ENCODE measurements at places on chromosomes 11 and 22.

DNA sequence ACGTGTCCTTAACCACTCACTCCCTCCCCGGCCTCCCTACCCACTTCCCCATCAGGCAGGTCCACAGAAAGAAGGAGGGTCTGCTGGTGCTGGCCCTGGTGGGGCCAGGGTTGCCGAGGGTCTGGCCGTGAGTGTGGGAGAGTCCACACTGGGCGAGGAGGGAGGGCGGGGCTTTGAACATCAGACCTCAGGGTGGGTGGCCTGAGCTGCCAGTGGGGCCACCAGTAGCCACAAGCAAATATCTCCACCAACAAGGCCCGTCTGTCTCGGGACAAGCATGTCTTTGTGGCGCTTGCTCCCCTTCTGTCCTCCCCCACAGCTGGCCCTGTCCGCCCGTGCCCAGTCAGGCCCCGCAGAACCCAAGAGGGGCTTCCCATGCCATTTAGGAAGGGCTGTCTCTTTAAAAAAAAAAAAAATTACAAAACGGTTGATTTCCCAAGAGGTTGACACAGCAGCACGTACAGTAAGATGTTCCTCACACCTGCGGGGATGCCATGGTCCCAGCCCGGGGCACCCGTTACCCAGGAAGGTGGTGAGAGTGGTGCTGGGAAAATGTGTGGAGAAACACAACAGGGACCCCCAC is 17.7 kb upstream of the TALDO1 start:
- no peak for DNase-seq

DNA sequence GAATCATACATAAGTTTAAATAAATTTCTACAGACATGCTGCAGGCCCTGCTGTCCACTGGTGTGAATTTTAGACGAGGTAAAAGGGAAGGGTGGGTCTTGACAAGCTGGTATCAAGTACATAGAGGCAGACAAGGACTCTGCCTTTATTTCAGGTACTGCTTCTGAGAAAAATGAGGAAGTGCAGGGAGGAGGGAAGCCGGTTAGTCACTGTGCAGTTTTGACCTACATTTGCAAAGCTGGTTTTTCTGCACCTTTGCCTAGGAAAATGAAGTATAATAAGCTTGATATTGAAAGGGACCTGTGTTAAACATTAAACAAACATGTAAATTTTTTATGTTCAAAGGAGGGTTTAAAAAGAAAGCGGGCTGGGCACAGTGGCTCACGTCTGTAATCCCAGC is 24.6 kb downstream of the TMEM45B start:
- DNase-seq: no peak

DNA sequence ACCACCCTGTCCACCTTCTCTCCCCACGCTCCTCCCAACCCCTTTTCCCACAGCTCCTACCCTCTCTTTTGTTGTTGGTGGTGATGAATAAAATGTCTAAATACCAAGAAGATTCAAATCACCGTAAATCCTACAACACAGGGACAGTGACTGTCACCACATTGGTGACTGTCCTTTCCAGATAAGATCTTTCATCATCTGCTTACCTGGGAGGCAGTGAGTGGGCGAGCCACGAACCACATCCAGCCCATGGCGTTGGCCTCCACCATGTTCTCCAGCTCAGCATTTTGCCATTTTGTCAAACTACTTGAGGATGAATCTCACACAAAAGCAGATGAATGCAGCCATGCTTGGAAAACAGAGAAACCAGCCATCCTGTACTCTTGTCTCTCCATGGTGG is 6.7 kb upstream of the CYTH4 start:
- DNase-seq: no peak

DNA sequence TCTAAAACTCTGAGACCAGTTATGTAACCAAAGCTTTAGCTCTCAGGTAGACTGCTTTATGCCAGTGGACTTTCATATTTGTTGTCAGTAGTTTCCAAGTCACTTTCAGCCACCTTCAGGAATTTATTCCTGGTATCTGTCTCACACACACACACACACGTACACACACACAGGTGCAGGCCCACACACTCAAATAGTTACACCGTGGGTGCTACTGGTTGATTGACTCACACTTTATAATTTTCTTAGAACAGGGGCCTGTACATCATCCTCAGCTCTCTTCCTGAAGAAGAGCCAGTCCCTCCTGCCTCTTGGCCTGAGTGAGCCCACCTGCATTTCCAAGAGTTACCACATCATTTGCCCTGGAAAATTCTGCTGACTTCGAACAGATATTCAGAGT is 555.2 kb downstream of the SOX6 start:
- no peak for DNase-seq

- no peak for DNase-seq
Observed at GRCh38 chr11:96014217-96014616, 90.3 kb upstream of the MTMR2 start.

- DNase-seq: no peak
Observed at GRCh38 chr22:41023299-41023623, 69.1 kb upstream of the EP300 start.

DNA sequence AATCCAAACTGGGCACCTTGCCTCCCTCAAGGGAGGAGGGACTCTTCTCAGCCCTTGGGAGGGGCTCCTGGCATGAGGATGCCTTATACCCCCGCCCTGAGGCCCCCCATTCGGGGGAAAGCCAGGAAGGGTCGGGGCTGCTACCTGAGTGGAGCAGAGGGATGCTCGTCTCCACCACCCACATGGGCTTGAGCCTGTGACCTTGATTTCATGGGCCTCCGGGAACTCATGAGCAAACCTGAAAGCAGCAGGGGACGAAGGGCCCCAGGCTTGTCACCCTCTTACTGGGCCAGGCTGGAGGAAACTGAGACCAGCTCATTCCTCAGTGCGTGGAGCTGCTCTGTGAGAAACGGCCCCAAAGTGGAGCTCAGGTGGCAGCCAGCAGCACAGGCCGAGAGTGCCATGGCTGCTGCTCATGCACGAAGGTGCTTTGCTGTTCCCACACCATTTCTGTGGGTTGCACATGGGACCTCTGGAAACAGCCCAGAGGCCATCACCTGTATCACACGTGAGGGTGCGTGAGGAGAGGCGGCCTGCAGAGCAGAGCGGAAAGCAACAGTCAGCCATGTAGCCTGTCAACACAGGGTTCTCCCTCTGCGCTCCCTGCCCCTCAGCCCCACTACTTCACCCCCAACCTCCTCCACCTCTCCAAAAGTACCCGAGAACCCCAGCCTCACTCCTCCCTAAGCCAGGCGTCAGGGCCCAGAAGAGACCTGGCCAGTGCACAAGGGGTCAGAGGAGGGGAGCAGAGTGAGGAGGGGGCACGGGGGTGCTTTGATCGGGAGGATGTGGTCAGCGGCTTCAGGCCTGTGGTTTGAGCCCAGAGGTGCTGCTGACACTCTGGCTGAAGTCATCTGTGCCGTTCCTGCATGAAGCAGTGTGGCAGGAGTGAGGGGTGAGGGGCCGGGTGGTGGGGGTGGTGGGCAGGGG is 14.1 kb upstream of the IL2RB start:
- DNase-seq: no peak

- no peak for DNase-seq
Observed at GRCh38 chr11:119842731-119843130, 113.7 kb upstream of the NECTIN1 start.

DNA sequence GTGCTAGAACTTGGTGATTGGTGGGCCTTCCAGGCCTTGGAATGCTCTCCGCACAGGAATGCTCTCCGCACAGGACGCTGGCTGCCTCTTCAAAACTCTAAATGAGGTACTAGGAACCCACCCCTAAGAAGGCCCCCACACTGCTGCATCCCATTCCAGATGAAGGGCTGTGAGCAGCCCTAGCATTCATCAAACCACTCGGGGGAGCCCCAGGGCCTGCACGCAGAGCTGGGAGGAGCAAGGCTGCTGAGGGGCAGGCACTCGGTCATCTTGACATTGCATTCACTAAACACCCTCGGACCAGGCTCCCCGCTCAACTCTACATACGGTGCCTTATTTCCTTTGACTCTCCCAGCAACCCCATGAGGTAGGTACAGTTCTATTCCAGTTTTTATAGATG is 49.2 kb upstream of the EMID1 start:
- peak; percentile 55 for DNase-seq

DNA sequence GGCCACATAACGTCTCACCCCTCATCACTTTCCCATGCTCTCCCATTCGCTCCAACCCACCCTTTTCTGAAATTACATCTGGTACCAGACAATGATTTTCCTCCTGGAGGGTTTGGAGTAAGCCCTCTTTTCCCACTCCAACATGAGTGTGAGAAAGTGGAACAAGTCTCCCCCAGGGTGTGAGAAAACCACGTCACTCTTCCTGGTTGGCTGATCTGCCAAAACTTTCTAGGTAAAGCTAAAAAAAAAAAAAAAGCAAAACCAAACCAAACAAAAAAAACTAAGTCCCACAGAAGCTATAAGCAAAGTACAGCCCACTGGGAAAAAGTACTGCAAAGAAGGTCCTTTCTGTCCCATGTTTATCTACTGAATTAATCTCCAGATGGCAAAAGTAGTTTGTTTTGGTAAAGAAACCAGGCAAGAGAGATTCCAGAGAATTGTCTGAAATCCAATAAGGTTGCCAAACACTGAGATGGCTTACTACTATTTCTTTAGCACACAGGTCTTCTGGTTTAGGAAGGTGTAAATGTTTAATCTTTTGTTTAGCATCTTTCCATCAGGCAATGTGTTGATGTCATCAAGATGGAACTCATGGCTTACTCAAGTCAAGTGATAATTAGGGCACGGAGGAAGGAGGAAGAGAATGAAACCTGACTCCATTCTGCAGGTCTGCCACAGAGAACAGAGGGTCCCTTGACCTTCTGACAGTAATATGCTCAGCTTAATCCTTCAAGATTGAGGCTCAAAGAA is 395.6 kb downstream of the LARGE1 start:
- DNase-seq: no peak

GRCh38 chr11:65576867-65577755 is 1.3 kb downstream of the EHBP1L1 start:
- peak; percentile 57 for DNase-seq

DNA sequence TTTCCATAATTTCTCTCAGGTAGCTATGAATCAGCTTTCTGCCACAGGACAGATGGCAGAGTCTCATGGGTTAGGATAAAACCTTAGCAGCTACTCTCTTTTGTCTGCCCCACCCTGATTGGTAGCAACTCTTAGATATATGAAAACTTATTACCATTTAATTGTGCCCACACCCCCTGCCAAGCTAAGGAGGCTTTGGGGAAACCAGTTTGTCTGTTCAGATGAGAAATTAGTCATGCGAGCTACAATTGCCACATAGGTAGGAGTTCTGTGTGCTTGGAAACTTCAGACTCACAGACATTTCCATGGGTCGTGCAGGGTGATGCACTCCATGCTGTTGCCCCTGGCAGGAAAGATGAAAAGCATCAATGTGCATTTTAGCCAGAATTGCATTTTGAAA is 39.9 kb downstream of the CD44 start:
- DNase-seq: no peak

- no peak for DNase-seq
Observed at GRCh38 chr11:113242767-113243397, 71.5 kb upstream of the TTC12 start.

GRCh38 chr11:101428918-101429317 is 154.9 kb downstream of the TRPC6 start:
- DNase-seq: peak; percentile 14

GRCh38 chr22:23357053-23357452 is 176.7 kb downstream of the BCR start:
- DNase-seq: no peak

- no peak for DNase-seq
Observed at GRCh38 chr11:80937842-80938241, 1497.0 kb upstream of the TENM4 start.

- peak; percentile 38 for DNase-seq
Observed at GRCh38 chr11:11876458-11876857, 34.7 kb downstream of the USP47 start.

DNA sequence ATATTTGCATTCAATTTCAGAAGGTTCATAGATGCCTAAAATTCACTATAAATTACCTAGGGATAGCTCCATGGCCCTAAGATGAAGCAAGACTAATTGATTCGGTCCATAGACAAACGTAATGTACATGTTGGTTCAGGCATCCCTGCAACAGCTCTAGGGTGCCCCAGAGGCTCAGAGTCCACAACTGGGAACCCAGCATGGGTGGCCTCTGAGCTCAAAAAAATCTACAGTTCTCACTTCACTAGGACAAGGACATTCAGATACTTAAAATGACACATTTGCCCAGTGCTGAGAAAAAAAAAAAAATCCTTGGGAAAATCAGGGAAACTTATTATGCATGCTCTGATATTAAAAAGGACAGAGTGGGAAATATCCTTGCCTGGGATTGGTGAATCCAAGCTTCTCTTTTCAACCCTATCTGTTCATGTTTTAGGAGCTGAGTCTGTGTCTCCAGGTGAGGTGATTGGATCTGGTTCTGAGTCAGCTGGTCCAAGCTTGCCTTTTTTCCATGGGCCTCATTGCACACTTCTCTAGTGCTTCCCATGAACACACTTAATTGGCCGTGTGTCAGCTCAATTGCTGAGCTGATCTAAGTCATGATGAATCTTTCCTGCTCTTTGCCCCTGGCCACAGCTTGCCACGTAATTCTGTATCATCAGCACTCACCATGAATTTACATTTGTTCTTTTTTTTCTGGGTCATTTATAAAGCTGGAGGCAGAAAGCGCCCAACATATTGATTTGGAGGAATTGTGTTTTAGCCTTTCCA is 116.3 kb upstream of the RCN1 start:
- no peak for DNase-seq

GRCh38 chr11:17722000-17722643 is 2.8 kb downstream of the MYOD1 start:
- DNase-seq: no peak

DNA sequence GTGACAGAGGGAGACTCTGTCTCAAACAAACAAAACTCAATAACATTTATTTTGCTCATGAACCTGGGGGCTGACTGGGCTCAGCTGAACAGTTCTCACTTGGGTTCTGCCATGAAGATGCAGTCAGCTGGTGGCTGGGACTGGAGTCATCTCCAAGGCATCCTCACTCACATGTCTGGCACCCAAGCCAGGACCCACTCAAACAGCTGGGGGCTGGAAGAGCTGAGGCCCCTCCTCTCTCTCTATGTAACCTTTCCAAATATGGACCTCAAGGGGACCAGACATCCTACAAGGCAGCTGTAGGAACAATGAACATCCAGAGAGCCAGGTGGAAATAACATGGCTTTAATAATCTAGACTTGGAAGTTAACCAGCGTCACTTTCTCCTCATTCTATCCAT is 16.8 kb downstream of the HSPA8 start:
- DNase-seq: no peak

Measured in erythroblast (primary cell).